ENCODE measurements at places on chromosomes 6 and 20. TPM values are rescaled to one million over a fixed set of nuclear protein-coding genes. Genes with fewer than 3 reads are reported as not detected.

Gene PTPRK
- 14.7 TPM for total RNA-seq

Gene TNFAIP3
- 25.7 TPM for total RNA-seq

Gene RIPOR2
- total RNA-seq = 0.73 TPM

Gene RNASET2
- 13.6 TPM for total RNA-seq

Gene ESF1
- 19.6 TPM for total RNA-seq

Gene OGFR
- 45.4 TPM for total RNA-seq

Gene ISM1
- total RNA-seq = 0.12 TPM

Gene CPNE5
- total RNA-seq = 0.18 TPM

Gene PSORS1C2
- not detected for total RNA-seq

Gene CLDN20
- total RNA-seq = not detected

Gene SIM1
- total RNA-seq = not detected

Gene TOP1
- total RNA-seq = 207 TPM

Gene ASIP
- not detected for total RNA-seq

Gene PROKR2
- total RNA-seq = not detected

Gene PACRG
- total RNA-seq = not detected

Gene BACH2
- 1.2 TPM for total RNA-seq

Gene MUC22
- total RNA-seq = 0.02 TPM

Gene PTCRA
- total RNA-seq = not detected

Gene TPBG
- 35.1 TPM for total RNA-seq

Gene AIF1
- total RNA-seq = not detected

Gene SEMG1
- not detected for total RNA-seq

Gene PRKN
- total RNA-seq = 0.24 TPM

Gene SSTR4
- total RNA-seq = 0.86 TPM

Gene PXMP4
- 7.8 TPM for total RNA-seq

Gene TMEM244
- total RNA-seq = not detected

Gene SNAP91
- 0.14 TPM for total RNA-seq

Gene TRIM40
- not detected for total RNA-seq

Gene TMX4
- total RNA-seq = 18.8 TPM

Gene CPXM1
- not detected for total RNA-seq

Gene C20orf202
- total RNA-seq = not detected

Gene HSPA1A
- 234 TPM for total RNA-seq

Gene BNIP5
- total RNA-seq = 0.02 TPM

Gene KDM1B
- total RNA-seq = 6.7 TPM

Gene APCDD1L
- 0.06 TPM for total RNA-seq

Gene BPIFA2
- total RNA-seq = not detected

Gene OR2H2
- not detected for total RNA-seq

Gene EPHA7
- total RNA-seq = 0.03 TPM

Gene PNPLA1
- not detected for total RNA-seq

Gene CST4
- not detected for total RNA-seq

Gene OSER1
- total RNA-seq = 56.1 TPM

Gene CCN2
- total RNA-seq = 157 TPM

Gene TEAD3
- 7.3 TPM for total RNA-seq

Gene BPIFB2
- not detected for total RNA-seq

Gene FAM210B
- total RNA-seq = 10.4 TPM

Gene NRSN1
- not detected for total RNA-seq

Gene KAT14
- 9.0 TPM for total RNA-seq
